Muscle of arm (tissue), 14 donors: ENCODE measurements at places on chromosomes 16 and 17.

- no peak for DNase-seq
Observed at GRCh38 chr17:20982589-20983358, 60.0 kb downstream of the USP22 start.

- DNase-seq: no peak
Observed at GRCh38 chr16:89716493-89716892, 4.2 kb downstream of the VPS9D1 start.

- DNase-seq: no peak
Observed at GRCh38 chr17:45413498-45413923, 19.2 kb downstream of the ARHGAP27 start.

GRCh38 chr16:80938004-80938878 is 68.4 kb downstream of the CMC2 start:
- peak; percentile 91 for DNase-seq

- DNase-seq: peak; percentile 15
Observed at GRCh38 chr17:64448665-64449512, at the start of gene MILR1. Gene MILR1 (plus strand): TSS chr17:64449115. CDS start chr17:64449169, 54 bp downstream.

- no peak for DNase-seq
Observed at GRCh38 chr16:16009401-16009800, 60.0 kb downstream of the ABCC1 start.

- no peak for DNase-seq
Observed at GRCh38 chr17:80884811-80885210, 106.8 kb upstream of the CHMP6 start.

DNA sequence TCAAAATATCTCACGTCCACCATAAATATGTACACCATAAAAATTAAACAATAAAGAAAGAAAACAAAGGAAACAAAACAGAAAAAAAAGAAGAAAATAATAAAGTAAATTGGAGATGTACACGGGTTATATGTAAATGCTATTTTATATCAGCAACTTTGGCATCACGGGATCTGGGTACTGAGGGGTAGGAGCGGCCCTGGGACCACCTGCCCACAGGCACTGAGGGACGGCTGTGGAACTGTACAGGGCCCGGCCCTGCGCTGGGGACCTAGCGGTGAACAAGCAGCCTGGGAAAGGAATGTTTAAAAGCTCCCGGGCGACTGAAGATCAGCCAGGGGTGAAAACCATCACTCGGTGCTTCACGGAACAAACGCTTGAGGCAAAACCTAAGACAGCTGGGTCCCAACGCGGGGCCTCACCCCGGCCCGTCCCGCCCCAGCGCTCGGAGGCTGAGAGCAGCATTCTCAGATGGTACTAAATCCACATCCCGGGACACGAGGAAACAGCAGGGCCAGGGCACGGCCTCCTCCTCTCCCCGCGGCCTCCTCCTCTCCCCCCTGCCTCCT is 31.2 kb downstream of the NXN start:
- DNase-seq: peak; percentile 61

- no peak for DNase-seq
Observed at GRCh38 chr17:48871551-48872351, 20.8 kb upstream of the ATP5MC1 start.

GRCh38 chr17:1162116-1162855 is 17.5 kb downstream of the ABR start:
- DNase-seq: no peak
